HCEC 1CT (cell line): ENCODE measurements at places on chromosomes 2 and 18.

GRCh38 chr18:6718267-6718666 is 11.2 kb upstream of the ARHGAP28 start:
- DNase-seq, result no peak

DNA sequence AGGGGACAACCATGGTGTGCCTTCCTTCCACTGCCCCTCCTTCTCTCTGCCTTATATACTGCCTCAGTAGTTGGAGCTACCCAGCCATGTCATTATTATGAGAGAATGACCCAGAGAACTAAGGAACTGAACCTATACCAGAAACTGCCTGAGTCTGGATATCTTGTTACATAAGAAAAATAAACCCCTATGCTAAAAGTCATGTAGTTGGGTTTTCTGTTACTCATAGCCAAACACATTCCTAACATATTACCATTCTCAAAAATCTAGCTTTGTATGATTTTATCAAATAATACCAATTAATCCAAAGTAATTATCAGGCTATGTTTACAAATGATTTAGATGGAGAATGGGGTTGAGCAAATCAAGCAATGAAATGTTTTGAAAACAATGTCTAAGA is 15.0 kb upstream of the KLF7 start:
- DNase-seq, result peak; percentile 76

- DNase-seq, result no peak
These were observed 116.6 kb downstream of the RPIA start for GRCh38 chr2:88808083-88808482.

DNA sequence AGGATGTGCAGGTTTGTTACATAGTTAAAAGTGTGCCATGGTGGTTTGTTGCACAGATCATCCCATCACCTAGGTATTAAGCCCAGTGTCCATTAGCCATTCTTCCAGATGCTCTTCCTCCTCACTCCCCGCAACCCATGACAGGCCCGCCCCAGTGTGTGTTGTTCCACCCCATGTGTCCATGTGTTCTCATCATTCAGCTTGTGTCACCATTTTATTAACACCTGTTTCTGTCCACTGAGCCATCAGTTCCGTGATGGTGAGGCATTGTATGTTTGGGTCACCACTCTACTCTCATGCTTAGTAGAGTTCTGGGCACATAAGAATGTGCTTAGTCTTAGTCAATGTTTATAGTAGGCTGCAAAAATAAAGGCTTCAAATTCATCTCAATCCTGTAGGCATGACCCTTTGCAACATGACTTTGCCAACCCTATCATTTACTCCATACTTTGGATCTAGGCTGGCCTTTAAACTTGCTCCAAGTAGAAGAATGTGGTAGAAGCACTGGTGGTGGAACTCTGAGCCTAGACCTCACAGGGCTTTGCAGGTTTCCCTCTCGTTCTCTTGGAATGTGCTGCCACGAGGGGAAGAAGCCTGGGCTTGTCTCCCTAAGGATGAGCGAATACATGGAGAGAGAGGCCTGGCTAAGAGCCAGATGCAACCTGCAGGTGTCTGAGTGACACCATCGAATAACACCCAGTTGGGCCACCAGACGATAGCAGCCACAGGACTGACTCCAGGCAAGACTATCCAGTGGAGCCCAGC is 161.5 kb downstream of the NAPG start:
- no peak for DNase-seq

DNA sequence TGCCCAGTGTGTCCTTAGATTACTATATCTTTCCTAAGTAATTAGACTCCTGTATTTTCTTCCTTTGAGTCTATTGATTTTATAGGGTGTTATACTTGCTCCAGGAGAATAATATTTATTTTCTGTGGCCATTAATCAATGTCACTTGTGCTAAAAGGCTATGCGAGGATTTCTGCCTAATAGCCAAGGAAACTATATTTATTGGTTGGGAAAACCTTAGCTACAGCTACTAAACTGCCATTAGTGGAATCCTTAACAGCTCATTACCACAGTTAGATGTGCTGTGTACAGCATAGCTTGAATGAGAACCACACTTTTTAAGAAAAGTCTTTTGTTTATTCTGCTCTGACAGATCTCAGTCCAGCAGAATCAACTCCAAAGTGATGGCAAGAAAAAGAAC is 537.3 kb downstream of the ERBB4 start:
- no peak for DNase-seq

- DNase-seq, result no peak
These were observed 1.7 kb downstream of the NAT8 start for GRCh38 chr2:73640511-73640911.

- peak; percentile 5 for DNase-seq
These were observed 11.4 kb upstream of the TRAPPC8 start for GRCh38 chr18:31954349-31954748.

DNA sequence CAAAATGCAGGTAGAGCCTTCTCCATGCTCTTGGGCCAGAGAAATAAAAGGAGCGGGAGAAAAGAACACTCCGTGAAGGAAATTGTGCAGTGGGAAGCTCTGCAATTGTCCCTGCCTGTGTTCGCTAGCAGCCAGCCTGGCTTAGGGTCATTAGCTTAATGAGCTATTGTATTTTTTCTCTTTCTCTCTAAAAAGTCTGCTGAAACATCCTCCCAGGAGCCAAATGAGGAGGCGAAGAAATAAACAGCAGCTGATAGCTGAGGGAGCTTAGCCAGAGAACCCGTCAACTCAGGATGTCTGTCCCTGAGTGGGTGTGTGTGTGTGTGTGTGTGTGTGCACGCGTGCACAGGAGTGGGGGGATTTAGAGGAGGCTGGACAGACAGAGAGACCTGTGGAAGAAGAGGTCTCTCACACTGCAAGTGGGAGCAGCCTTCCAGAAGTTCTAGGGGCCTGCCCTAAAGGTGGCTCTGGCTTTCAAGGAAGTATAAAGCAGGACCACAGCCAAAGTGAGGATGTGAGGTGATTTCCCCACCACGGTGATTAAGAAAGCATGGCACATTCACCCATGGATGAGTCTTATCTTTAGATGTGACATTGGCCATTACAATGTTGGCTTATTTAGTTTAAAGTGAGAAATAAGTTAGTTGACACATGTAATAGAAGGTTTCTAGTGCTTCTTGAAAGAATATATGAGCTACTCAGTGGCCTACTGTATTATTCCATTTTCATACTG is 690.4 kb downstream of the RNF144A start:
- no peak for DNase-seq

DNA sequence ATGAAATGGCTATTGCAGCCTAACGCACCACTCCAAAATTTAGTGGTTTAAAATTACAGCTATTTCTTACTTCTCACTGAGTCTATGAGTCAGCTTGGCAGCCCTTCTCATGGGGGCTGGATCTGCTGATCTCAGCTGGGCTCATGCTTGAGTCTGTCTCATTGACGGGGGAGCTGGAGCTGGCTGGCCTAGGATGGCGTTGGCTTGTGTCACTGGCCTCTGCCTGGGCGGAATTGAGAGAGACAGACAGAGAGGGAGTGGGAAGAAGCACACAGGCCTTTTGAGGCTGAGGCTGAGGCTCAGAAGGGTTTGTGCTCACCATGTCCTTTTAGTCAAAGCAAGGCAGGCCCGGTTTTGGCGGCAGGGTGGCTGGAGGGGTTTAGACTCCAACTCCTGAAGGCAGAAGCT is 412.1 kb upstream of the MYT1L start:
- DNase-seq, result no peak
